Stimulated activated CD4-positive, alpha-beta T cell treated with anti-CD3 and anti-CD28 coated beads, TNF-alpha, amount 100 ng/mL, for 1 hour (primary cell): ENCODE measurements at places on chromosomes 13 and 19.
A peak's percentile ranks its signal among the peaks of the same experiment; 100 is the strongest.

GRCh38 chr13:110560601-110561343 lies 750 bp downstream of the RAB20 start:
- no peak for DNase-seq

- no peak for DNase-seq
Observed at GRCh38 chr19:46428239-46429135, at the start of gene PNMA8C. PNMA8C (minus strand) TSS chr19:46428936; CDS start chr19:46428359, 577 bp downstream.

DNA sequence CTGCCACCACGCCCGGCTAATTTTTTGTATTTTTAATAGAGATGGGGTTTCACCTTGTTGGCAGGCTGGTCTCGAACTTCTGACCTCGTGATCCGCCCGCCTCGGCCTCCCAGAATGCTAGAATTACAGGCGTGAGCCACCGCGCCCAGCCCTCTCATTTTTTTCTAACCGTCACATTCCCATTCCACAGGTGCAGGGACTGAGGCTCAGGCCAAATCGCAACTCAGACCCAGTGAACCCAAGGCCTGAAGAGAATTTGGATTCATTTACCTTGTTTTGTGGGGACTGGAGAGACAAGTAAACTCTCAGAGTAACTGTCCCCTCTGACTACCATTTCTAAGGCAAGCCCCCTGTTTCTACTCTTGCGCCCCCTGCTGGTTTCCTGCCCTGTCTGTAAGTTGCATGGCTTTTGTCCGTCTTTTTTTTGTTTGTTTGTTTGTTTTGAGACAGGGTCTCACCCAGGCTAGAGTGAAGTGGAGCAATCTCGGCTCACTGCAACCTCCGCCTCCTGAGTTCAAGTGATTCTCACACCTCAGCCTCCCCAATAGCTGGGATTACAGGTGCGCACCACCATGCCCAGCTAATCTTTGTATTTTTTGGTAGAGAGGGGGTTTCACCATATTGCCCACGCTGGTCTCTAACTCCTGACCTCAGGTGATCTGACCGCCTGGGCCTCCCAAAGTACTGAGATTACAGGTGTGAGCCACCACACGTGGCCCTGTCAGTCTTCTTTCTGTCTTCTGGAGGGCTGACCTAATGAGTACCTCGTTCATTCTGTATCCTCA lies 2.3 kb upstream of the STRN4 start:
- DNase-seq, result peak; percentile 71

DNA sequence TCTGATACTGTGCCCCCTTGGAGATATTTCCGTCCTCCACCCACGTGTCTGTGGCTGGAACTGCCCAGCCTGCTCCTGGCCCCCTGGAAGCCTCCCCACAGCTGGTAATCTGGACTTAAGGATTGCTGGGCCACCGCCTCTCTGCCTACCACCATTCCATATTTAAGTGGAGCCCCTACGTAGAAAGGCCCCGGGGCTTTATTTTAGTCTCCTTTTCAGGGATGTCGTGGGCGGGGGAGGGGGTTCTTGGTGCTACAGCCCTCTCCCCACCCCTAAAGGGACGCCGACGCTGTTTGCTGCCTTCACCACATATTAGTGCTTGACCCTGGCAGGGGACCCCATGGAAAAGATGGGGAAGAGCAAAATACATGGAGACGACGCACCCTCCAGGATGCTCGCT lies 2.7 kb upstream of the NOP53 start:
- DNase-seq, result no peak

DNA sequence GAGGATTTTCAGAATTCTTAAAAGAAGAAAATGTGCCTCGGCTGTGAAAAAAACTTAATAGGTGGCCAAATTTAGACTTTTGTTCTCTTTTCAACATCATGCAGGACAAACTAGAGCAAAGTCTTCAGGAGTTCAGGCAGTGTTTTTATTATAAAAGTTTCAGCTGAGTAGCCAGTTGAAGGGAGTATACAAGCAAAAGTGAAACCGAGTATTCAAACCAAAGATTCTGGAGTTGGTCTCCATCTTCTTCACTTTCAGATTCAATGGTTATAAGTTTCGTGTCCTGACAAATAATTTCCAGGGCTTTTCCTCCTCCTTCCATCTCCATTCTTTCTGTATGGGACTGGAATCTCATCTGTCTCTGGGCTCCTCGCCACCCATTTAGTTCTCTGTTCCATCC lies 379.7 kb downstream of the GPC5 start:
- DNase-seq, result no peak

GRCh38 chr19:51786646-51787494 lies 8.1 kb upstream of the FPR3 start:
- DNase-seq, result no peak

GRCh38 chr19:46487802-46488445 lies 7.7 kb downstream of the PNMA8B start:
- peak; percentile 82 for DNase-seq

- no peak for DNase-seq
Observed at GRCh38 chr19:28793391-28794168, 419.4 kb downstream of the UQCRFS1 start.
